Chondrocyte (in vitro differentiated cells): ENCODE measurements at places on chromosomes 7 and 10.

DNA sequence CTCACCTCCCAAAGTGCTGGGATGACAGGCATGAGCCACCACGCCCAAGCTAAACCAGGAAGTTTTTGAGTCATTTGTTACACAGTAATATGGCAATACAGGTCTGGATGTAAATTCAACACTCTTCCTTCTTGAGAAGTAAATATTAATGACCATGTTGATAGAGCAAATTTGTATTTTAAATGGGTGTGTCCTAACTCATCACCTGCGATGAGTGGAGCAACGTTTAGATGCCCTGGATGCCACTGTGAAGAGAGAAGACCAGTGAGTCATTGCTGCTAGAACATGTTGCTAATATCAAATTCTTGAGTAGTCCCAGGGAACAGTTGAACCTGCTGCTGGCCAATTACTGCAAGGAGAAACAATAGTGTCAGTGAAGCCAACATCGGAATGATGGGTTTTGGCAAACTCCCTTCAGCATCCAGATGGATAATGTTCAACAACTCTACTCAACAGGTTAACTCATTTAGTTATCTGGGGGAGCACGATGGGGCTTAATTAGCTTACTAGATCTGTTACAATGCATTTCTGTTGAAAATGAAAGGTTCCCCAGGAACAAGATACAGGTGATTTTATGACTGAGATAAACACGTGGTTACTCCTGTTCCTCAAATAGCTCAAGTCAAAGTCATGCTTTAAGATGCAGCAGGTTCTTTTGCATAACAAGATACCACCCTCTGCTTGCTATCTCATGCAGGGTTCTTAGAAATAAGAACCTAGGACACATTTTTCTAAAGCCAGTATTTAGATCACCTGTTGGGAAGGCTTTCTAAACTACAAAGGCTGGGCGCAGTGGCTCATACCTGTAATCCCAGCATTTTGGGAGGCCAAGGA lies 146.8 kb downstream of the CALN1 start:
- DNase-seq, result no peak

- no peak for DNase-seq
Measured at GRCh38 chr10:125217990-125218675, 57.8 kb upstream of the CTBP2 start.

DNA sequence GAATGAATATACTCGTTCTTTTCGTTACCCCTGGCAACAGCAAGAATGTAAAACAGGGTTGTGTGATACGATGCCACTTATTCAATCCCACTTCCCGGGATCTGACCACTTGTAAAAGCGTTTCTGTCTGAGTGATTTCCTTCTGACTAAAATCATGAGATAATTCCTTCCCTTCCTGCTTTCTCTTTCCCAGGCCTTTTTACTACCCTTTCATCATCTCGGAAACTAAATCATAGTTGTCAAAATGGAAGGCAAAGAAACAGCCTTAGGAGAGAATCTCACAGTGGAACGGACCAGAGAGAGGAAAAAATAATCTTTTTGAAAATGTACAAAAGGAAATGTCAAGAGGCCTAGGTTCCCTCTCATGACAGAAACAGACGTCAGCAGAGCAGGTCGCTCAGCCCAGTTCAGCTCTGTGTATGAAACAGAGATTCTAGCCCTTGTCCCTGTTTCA lies 29.8 kb downstream of the DIP2C start:
- DNase-seq, result no peak

GRCh38 chr7:128924707-128925588 lies 12.8 kb upstream of the IRF5 start:
- DNase-seq, result no peak

DNA sequence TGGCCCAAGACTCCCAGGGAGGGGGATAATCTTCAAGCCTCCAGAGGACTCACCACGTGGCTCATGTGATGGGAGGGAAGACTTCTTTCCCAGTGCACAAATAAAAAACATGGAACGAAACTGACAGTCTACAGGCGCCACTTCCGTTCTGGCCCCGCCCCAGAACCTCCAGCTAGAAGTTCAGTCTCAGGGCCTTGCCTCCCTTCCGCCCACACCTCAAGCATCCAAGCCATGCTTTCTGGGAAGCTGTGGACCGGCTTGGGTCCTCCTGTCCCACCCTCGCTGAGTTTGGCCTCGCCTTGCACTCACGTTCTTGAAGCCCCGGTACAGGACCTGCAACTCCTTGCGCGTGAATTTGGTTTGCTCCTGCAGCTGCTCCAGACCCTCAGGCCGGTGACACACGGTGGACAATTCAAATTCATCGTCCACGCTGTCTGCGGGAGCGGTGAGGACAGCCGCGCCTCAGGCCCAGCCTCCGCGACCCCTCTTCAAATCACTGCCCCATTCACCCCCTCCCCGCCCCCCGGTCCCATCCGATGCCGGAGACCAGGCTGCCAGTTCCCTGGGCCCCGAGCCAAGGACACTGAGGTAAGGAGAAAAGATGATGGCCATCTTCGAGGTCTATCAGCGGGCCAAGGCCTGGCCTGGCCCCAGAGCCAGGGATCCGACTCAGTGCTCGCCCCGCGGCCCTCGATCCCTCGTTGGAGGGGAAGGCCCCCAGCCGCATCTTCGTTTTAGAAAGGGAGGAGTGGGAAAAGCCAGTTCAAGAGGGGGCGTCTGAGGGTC lies 10.7 kb upstream of the OGA start:
- peak; percentile 77 for DNase-seq

DNA sequence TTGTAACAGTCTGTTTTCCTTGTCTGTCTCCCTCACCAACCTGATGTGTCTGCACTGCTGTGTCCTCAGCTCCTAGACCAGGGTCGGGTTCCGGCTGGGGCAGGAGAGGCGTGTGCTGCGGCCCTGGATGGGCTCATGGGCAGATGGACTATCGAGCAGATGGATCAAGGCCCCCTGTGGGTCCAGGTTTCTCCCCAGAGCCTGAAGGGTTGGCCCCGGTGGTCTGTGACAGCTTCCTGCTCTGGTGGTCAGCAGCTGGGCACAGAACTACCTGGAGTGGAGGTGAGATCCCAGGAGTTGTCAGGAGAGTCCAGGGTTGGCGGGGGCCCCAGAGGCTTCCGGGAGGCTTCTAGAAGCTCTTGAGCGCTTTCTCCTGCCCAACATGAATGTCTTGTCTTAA lies 75.1 kb downstream of the GRK5 start:
- peak; percentile 78 for DNase-seq

DNA sequence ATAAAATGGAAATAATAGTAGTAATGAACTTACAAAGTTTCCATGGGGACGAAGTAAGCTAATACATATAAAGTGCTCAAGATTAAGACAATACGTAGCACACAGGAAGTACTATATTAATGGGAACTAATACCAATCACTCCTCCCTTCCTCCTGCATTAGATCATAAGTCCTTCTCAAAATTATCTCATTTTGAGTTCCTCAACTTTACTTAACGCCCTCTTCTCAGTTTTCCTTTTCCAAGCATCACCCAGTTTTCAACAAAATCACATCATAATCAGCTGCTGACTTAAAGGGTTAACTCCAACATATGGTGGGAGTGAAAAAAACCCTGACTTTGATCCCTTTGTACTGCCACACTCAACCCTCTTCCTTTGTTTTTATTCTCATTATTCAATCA lies 24.4 kb downstream of the JMJD1C start:
- DNase-seq, result no peak

GRCh38 chr7:135428011-135428410 lies 81.9 kb downstream of the CNOT4 start:
- DNase-seq, result no peak

GRCh38 chr10:61397175-61397986 lies 55.8 kb downstream of the TMEM26 start:
- no peak for DNase-seq

GRCh38 chr7:121140790-121141189 lies 152.3 kb downstream of the CPED1 start:
- no peak for DNase-seq

- no peak for DNase-seq
Measured at GRCh38 chr10:109451879-109452278, 471.4 kb downstream of the XPNPEP1 start.

DNA sequence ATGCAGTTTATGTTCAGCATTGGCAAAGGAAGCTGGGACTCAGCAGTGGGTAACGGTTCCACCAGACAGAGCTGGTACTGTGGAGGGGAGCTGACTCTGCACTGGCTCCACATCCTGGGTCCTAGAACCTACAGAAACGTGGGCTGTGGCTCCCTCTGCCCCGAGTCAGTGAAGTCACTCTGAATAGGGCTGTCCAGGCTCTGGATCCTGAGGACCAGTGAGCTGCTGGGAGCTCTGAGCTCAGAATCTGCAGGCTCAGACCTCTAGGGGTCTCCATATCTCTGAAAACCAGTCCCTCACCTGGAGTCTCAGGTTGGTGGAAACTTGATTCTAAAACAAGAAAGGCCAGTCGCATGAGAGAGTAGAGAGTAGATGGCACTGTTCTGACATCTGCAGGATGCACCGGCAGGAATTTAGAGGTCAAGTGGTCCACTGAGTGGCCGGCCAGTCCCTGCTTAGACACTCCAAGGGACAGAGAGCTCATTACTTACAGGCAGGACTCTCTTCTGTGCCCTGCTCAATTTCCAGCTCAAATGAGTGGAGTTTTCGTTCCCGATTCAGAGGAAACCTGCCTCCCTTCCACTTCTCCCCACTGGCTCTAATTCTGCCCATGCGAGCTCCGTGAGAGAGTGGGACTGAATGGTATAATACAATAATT lies 18.6 kb downstream of the NPFFR1 start:
- no peak for DNase-seq

- DNase-seq, result no peak
Measured at GRCh38 chr10:127094984-127095383, 101.4 kb downstream of the INSYN2A start.

GRCh38 chr10:51900180-51900579 lies 200.8 kb upstream of the CSTF2T start:
- DNase-seq, result no peak

DNA sequence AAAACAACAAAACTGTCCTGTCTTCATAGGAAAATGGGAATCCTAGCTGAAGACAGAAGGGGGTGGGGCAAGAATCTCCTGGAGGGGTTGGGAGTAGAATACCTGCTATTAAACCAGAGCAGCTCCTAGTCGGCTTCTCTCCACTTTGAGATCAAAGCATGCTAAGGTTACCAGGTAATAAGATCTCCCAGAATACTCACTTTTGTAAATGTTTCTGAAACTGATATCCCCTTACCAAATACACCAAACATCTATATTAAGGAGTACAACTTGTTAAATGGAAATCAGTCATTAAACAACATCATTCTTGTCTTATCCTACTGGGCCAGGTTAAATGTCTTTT lies 29.5 kb upstream of the DAGLB start:
- no peak for DNase-seq

DNA sequence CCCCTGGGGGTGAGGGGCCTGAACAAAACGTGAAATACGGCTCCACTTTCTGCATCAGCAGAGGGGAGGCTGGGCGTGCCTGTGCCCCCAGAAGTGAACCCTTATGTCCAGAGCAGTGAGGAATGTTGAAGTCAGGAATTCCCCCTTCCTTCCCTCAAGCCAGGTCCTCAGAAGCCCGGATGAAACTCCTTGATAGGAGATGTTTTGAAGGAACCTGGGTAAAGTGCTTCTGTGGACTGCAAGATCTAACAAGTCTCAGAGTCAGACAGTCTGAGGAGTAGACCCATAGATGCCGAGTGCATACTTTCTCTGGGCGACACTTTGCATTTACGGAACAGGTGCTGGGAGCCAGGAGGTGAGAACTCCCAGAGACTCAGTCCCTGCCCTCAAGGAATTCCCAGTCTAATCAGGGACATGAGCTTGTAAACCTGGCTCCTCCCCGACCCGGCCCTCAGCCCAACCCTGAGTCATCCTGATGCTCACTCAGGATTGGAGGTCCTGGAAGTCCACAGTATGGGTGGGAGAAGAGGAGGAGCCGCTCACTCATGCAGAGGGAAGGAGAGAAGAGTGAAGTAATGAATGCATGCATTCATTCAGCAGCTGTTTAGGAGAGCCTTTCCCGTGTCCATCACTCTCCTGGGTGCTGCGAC lies 179.5 kb upstream of the ITGB1 start:
- DNase-seq, result no peak

GRCh38 chr10:23523251-23523650 lies 84.4 kb downstream of the OTUD1 start:
- DNase-seq, result no peak

DNA sequence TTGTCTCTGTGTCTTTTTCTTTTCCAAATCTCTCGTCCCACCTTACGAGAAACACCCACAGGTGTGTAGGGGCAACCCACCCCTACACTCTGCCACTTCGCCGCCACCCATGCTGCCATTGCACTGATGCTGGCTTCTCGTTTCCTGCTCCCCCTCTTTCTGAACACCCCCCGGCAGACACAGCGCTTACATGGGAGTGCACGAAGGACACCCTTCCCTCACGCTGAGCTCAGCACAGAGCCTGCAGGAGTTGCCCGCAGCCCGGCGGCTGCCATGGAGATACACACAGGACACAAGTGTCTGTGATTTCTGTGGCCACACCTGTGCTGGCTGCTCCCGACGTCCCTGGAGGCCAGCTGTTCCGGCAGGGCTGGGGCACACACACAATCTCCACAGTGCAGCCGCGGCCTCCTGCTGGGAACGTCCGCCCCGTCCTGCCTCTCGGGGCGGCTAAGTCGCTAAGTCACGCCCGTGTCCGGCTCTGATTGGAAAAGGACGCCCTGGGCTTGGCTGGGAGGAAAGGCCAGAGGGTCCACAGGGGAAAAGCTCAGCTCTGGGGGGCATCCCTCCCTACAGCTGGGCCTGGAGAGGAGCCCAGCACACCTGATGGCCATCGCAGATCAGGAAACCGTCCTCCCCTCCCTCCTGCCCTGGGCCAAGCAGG lies 349.8 kb downstream of the PTPRN2 start:
- DNase-seq, result no peak

- no peak for DNase-seq
Measured at GRCh38 chr10:33353334-33353733, 18.9 kb upstream of the NRP1 start.

- DNase-seq, result peak; percentile 47
Measured at GRCh38 chr7:1361016-1361755, 98.1 kb downstream of the MICALL2 start.

DNA sequence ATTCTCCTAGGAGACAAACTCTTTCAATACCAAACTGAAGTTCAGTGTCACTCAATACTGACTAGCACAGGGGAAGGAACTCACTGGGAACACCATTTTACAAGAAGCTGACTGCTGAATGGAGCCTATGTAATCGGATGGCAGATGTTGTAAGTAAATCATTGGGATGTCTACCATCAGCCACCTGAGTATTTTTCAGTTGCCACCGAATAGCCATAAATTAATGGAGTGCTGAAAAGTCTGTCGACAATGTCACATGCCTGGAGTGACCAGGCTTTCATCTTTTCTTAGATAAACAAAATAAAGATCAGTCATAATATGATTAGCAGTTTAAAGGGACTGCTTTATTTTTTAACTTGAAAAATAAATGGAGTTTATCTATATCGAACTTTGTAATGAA lies 145.9 kb upstream of the SEMA3E start:
- no peak for DNase-seq

GRCh38 chr7:156178214-156178613 lies 366.0 kb upstream of the SHH start:
- no peak for DNase-seq

DNA sequence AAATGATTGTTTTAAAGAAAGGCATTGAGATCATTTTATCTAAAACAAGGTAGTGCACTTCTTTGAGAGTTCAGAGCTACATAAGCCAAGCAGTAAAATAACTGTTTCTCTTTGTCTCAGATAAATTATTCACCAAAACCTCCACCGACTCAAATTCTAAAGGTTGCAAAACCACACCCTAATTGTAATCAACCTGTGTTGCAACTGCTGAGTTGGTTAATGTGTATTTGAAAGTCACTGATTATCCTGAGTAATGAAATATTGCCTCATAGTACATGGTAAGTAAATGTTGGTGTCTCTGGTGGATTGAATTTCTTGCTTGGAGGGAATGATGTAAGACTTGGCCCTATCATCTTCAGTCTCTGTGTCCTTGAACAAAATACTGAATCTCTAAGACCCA lies 35.9 kb upstream of the CYP2C9 start:
- DNase-seq, result no peak
